ENCODE measurements at places on chromosomes 11 and 22. TPM values are rescaled to one million over a fixed set of nuclear protein-coding genes. Genes with fewer than 3 reads are reported as not detected.

GRCh38 chr11:65181569-65182257 is at the start of gene CAPN1:
Gene CAPN1 (plus strand): TSS chr11:65181928. CDS start chr11:65182702, 774 bp downstream.
- DNase-seq, result peak; percentile 61

DNA sequence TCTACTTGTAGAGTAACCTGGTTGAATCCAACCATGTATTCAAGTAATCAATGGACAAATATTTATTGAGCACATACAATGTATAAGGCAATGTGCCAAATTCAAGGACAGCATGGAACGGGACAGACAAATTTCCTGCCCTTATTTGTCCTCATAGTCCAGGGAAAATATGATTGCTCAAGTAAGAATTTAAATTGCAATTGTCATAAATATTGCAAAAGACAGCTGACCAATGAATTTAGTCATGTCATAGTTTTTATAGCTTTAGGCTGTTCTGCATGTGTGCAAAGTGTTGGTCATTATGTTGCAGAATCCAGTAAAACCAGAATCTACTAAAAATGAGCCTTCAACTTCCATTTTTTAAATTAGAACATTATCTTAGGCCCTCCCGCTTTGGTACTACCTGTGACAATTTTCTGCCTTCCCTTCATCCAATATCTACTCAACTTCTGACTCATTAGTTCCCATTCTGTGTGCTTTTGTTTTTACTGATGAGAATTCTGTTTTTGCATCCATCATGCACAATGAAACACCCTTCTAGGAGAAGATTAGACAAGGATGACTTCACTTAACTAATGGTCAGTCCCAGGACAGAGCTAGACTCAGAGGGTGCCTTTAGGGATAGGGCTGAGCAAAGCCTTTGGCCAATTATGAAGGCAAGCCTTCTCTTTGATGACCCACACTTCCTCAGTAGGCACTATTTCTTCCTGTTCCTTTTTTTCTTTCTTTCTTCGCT is 45.8 kb upstream of the FIBIN start:
- DNase-seq, result no peak

GRCh38 chr11:14378171-14378570 is 19.2 kb upstream of the RRAS2 start:
- DNase-seq, result no peak

DNA sequence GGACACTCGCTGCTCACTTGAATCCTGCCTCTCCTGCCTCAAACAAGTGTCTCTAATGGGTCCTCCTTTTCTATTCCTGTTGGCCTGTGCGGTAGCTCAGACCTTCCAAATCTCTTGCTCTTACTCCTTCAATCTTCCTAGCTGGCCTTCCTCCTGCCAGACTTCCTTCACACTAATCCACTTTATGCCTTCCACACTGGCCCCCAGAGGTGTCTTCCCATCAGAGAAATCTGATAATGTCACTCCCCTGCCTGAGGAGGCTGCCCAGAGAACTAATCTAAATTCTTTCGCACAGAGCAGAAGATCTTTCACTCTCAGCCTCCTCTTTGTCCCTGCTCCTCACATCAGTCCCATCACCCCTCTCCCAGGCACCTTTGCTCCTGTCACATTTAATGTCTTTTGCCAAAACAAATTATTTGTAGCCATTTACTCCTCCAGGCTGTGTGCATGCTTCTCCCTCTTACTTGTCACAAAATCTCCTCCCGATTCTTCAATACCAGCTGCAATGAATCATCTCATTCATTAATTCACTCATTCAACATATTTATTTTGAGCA is 175.7 kb downstream of the MAML2 start:
- no peak for DNase-seq

- DNase-seq, result no peak
Observed at GRCh38 chr11:121199516-121199915, 93.1 kb upstream of the SC5D start.

DNA sequence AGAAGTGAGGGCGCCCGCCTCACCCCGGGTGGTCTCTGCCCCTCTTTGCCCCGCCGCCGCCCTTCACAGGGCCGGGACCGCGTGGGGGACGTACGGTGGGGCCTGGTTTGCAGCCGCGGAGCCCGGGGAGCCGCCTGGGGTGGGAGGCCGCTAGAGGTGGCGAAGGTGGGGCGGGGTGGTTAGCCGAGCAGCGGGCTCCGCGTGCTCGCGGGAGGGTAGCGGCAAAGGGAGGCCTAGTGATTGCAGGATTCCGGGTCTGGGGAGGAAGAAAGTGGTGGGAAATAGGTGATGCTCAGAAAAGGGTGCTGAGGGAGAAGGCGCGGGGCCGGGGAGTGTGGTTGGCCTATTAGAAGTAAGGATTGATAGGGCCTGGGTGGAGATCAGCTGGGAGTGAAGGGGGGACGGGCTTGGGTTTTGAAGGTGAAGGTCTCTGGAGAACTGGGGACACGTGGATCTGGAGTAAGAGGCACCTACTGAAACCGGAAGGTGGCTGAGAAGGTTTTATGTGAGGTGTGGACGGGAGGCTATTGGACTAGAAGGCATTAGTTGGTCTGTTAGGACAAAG is 571 bp downstream of the FAR1 start:
- DNase-seq, result no peak

DNA sequence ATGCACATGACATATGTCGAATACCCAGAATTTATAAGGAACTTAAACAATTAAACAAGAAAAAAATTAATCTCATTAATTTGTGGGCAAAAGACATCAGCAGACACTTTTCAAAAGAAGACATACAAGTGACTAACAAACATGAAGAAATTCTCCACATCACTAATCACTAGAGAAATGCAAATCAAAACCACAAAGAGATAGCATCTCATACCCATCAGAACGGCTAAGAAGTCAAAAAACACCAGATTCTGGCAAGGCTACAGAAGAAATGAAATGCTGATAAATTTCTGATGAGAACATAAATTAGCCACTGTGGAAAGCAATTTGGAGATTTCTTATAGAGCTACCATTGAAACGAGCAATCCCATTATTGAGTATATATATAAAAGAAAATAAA is 210.6 kb upstream of the LUZP2 start:
- no peak for DNase-seq

Gene VWCE
- total RNA-seq, result 8.3 TPM

Gene TP53AIP1
- not detected for total RNA-seq

Gene NFAM1
- 0.07 TPM for total RNA-seq

Gene BBOX1
- not detected for total RNA-seq

Gene APOA4
- total RNA-seq, result not detected

Gene SAMM50
- 36.6 TPM for total RNA-seq

Gene IGF2
- 8.7 TPM for total RNA-seq

Gene TOMM22
- total RNA-seq, result 76.7 TPM

Gene OR5M3
- total RNA-seq, result not detected
